ENCODE measurements at places on chromosomes 1 and 21.

- DNase-seq: no peak
Measured at GRCh38 chr21:28063241-28064216, 929.1 kb downstream of the LTN1 start.

- DNase-seq: no peak
Measured at GRCh38 chr1:42006836-42007235, 88.1 kb upstream of the HIVEP3 start.

DNA sequence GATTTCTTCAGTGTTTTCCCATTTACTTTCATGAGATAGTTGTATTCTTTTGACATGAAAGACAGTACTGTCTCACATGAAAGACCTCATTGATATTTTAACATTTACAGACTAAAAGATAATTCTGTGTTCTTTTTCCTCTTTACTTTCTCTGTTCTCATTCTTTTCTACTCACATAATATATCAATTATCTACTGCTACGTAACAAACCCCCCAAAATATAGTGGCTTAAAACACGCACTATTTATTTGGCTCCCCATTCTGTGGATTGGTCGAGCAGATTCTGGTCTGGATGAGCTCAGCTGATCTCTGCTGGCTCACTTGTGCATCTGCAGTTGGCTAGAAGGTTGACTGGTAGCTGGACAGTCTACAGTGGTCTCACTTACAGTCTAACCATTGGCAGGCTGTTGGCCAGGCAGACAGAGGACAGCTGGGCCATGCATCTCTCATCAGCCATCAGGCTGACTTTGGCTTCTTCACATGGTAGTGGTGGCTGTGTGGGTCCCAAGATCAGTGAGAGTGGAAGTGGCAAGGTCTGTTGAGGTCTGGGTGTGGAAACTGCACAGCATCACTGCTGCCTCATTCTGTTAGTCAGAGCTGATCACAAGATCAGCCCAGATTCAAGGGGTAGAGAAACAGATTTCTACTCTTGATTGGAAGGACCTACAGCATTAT is 63.2 kb downstream of the MPZL1 start:
- no peak for DNase-seq

DNA sequence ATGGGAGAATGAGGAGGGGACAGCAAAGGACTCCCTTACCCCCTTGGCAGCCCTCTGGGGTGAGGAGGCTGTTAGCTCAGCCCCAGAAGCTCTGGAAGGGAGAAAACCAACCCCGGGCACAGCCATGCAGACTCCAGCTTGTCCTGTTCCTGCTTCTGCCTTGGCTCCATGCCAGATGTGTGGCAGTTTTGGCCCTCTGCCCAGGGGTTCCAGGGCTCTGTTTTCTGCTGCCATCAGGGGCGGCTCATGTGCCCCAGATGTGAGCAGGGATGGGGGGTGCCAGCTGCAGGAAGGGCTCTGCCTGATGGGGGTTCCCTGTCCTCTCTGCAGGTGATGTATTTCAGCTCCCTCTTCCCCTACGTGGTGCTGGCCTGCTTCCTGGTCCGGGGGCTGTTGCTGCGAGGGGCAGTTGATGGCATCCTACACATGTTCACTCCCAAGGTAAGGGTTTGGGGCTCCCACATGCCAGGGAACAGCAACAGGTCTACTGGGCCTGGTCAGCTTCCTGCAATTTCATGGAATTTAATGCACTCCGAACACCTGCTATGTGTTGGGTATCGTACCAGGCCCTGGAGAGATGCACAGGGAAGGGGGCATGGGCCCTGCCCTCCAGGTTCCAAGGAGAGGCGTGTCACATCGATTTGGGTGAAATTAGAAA is 26.1 kb downstream of the SLC6A17 start:
- DNase-seq: no peak

GRCh38 chr1:159854116-159854692 is 8.3 kb downstream of the VSIG8 start:
- no peak for DNase-seq

DNA sequence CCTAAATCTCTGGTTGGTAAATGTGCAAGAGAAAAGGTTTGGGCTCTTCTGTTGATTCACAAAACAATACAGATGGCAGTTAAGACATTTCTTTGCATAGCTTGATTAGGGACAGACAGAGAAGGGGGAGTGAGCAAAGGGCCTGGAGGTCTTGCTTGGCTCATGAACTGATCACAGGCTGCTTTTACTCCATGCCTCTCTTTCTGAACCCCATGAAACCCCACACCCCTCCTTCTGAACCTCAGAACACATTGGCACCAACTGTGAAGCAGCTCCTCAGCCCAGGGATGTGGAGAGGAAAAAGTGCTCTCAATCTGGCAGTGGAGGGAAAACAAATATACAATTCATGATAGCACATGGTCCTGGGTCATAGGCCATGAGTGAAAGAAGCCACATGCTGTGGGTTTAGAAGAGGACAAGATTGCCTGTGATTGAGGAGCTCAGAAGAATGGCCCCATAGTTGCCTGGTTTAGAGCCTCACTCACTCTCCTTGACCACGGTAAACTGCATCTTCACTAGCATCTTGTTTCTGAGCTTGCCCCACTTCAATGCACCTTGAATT is 111.6 kb upstream of the GADD45A start:
- DNase-seq: no peak

GRCh38 chr1:176694713-176695112 is 231.7 kb downstream of the PAPPA2 start:
- no peak for DNase-seq

DNA sequence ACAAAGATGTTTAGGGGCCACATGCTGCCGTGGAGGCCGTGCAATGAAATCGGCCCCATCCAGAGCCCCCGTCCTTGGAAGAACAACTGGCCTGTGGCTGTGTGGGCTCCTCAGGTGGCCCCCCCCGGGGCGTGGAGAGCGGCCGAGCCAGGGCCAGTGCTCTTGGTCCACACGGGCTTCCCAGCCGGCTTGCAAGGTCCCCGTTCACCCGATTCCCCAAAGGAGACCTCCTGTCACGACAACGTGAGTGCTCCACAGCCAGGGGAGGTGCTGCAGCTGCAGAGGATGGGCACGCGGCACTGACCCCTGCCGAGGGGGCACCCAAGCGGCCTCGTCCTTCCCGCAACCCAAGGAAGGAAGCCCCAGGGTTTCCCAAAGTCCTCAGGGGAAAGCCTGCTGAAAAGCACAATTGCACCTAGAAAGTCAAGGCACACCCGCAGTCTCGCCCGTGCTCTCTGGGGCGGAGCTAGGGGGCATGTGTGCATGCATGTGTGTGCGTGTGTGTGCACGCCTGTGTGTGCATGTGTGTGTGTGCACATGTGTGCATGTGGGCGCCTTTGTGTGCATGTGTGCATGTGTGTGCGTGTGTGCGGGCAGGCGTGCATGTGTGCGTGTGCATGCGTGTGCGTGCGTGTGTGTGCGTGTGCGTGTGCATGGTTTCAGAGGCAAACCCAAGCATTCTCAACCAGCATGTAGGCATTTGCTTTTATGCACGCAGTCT is 48.2 kb downstream of the SLX9 start:
- no peak for DNase-seq

DNA sequence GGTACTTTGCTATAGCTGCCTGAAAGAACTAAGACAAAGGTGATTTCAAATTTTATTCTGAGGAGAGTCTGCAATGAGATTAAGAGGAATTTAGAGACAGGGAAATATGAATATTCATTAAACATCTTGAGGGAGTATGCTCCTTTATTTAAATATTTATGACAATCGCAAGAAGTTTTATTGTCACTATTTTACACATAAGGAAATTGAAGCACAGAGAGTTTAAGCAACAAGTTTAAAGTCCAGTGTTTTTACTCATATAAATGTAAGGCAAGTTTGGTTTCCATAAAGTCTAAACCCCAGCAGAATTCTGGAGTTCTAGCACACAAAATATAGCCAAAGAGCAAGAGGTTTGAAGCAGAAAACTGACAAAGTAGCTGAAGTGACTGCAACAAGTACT is 49.3 kb upstream of the SAMSN1 start:
- no peak for DNase-seq

DNA sequence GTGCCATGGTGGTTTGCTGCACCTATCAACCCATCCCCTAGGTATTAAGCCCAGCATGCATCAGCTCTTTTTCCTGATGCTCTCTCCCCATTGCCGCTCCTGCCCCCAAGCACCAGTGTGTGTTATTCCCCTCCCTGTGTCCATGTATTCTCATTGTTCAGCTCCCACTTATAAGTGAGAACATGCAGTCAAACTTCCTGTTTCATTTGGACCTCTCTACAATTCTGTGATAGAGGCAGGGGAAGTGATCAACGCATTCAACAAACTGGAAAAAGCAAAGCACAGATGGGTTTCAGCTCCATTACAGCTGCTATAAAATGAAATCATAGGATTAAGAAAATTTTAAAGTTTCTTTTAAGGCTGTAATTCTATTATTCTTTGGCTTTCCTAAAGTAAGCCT is 23.3 kb upstream of the CD55 start:
- no peak for DNase-seq

- no peak for DNase-seq
Measured at GRCh38 chr1:112373806-112374205, 22.2 kb upstream of the CTTNBP2NL start.

- DNase-seq: no peak
Measured at GRCh38 chr1:218837051-218837450, 336.6 kb upstream of the LYPLAL1 start.

DNA sequence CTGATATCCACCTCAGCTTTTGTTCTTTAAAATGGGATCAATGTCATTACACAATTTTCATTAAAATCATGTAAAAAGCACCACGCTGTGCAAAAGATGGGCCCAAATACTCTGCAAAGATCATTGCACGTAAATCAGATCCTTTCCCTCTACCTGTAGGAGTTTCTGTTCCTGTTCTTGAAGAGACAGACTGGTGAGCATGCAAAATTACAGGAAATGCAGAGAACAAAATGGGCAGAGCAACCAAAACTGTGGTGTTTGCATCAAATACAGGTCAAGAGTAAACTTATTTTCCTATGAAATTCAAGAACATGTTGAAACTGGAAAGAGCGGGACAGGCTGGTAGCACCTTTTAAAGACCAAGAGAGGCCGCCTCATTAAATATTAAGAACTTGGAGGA is 294.9 kb upstream of the ADGRL2 start:
- no peak for DNase-seq

GRCh38 chr1:31723828-31724359 is 20.1 kb upstream of the COL16A1 start:
- DNase-seq: no peak

GRCh38 chr1:41745022-41745421 is 173.7 kb downstream of the HIVEP3 start:
- DNase-seq: no peak

- no peak for DNase-seq
Measured at GRCh38 chr1:184698016-184698415, 56.6 kb downstream of the EDEM3 start.

GRCh38 chr1:71918630-71919029 is 363.7 kb downstream of the NEGR1 start:
- DNase-seq: no peak

DNA sequence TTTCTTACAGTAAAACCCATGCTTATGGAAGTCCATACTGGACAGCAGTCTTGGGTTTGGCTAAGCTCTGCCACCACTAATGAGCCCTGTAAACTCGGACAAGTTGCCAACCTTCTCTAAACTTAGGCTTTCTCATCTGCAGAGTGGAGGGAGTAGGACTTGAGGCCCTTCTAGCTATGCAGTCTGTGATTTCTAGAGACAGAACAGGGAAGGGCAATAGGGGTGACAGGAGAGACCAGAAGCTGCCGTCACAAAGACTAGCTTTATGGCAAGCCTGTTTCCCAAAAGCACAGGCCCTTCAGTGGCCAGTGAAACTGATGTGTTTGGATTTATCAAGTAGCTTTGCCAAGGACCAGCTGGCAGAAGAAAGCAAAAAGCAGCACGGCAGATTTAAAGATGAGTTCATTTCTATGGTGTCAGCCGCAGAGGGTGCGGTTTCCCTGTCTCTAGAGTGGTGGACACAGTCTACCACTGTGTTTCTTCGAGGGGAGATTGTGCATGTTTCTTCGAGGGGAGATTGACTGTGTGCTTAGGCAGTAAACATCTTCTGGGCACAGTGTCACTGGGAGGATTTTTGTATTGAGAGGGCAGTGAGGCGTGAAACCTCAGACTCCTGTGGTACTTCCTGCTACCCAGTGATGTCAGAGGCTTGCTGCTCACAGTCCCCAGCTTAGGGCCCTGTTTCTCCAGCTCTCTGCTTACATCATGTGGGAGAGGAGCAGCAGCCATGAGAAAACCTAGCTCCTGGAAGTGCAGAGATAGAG is 119.0 kb downstream of the ROR1 start:
- no peak for DNase-seq

GRCh38 chr1:55716610-55717009 is 501.4 kb upstream of the USP24 start:
- DNase-seq: no peak

DNA sequence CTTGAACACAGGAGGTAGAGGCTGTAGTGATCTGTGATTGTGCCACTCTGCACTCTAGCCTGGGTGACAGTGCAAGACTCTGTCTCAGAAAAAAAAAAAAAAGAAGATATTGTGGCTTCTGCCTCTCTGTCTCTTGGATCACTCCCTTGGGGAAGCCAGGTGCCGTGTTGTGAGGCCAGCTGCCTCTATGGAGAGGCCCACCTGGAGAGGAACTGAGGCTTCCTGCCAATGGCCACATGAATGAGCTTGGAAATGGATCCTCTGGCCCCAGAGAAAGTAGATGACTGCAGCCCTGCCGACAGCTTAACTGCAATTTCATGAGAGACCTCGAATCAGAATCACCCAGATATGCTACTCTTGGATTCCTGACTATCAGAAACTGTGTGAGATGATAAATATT is 19.7 kb upstream of the AK2 start:
- DNase-seq: no peak

DNA sequence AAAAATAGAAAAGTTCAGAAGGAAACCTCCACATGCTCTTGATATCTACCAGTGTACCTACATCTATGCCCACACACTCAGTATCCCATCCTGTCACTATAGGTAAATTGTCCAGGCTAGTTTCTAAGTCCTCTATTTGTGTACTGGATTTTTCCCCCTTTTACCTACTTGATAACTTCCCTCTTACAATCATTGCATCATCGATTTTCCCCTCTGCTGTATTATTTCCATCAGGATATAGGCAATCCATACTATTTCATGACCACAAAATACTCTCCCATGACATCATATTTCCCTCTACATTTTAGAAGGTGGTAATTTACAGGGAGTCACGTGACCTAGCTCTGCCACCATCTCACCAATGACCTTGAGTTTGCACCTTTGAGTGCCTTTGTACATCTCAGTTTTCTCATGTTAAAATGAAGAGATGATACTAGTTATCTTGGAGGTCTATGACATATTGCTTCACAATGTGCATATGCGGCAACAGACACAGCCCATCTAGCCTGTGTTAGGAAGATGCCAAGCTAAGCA is 88.2 kb downstream of the GDAP2 start:
- DNase-seq: no peak

- no peak for DNase-seq
Measured at GRCh38 chr1:150207281-150207971, 28.5 kb downstream of the ANP32E start.

Measured in activated CD8-positive, alpha-beta memory T cell treated with anti-CD3 and anti-CD28 coated beads for 48 hours (primary cell).